Inflammatory macrophage treated with lipopolysaccharide for 4 hours (primary cell): ENCODE measurements at places on chromosomes 12 and 14.
A peak's percentile ranks its signal among the peaks of the same experiment; 100 is the strongest.

DNA sequence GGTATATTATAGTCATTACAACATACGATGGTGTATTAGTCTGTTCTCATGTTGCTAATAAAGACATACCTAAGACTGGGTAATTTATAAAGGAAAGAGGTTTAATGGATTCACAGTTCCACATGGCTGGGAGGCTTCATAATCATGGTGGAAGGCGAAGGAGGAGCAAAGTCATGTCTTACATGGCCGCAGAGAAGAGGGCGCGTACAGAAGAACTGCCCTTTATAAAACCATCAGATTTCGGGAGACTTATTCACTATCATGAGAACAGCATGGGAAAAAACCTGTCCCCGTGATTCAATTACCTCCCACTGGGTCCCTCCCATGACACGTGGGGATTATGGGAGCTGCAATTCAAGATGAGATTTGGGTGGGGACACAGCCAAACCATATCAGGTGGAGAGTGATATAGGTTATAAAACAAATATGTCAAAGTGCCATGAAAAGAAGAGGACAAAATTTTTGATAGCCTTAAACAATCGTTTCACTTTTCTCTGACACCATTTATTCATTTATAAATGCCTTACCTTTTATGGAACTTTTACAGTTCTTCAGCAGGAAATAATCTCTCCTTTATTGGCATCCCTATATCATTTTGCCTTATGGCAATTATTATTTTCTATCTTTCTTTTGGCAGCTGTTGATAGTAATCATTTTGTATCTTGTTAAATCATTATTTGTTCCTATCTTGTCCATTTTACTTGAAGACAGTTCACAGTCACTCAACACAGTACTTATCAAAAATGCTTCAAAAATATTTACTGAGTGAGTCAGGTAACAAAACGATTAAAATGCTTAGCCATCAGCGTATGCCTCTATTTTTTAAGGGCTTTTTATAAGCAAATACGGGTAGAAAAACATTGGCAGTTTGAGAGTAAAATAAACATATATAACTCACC lies 196.0 kb downstream of the RAD51B start:
- DNase-seq, result no peak

DNA sequence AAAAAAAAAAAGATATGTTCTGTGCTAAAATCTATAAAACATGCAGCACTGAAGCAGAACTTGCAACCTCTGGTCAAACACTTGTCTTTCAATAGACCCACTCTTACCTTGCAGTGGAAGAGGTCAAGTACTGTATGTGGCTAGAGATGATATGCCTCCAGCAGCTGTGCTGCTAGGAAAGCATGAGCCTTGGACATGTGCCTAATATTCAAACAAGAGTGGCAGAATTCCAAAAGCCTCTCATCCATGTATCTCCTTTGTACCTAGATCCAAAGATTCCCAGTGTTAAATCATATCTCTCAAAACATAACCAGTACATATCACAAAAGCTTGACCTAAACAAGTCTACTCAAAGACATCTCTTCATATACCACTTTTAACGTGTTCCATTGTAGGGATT lies 105.0 kb upstream of the CPNE8 start:
- no peak for DNase-seq

DNA sequence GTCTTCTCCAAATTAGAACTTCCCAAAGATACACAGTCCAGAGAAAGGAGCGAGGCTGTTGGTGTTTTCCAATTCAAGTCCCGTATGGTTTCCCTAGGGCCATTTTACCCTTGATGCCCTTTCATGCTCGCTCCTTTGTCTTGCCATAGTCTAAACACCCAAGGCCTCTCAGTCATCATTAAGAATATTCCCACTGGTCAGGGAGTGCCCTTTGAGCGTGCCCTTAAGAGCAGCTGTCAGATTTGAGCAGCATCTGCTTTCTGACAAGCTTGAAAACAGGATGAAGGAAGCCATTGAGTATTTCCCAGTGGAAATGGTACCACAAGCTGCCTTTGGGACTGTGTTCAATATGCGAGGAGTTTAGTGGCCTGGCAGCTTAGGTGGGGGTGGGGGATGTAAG lies 10.4 kb upstream of the GALNT16 start:
- DNase-seq, result no peak

DNA sequence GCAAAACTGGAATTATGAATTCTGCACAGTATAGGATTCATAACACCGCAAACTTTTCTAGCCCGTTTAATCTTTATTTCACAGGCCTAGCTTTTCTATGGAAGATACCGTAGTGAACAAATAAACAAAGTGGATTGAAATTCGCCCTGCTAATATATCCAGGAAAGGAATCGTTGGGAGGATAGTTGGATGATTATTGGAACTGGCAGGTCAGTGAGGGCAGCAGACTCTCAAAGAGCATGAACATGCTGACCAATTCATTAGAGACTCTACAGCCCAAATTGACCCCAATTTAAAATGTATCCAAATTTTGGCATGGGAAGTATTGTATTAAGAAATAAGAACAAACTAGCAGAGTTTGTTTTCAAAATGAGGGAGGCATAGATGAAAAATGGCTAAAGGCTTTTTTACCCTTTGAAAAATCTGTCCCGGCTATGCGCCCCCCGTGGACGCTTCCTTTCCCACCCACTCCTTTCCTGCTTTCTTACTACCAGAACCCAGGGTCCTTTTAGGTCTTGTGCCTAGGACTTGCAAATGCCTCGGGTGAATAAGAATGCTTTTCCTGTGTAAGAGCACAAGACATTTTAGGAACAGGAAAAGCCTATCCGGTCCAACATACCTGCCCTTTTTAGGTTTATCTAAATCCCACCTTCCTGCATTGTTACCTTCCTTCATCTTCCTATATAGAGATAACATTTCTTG lies 84.6 kb upstream of the PTPRB start:
- DNase-seq, result no peak

DNA sequence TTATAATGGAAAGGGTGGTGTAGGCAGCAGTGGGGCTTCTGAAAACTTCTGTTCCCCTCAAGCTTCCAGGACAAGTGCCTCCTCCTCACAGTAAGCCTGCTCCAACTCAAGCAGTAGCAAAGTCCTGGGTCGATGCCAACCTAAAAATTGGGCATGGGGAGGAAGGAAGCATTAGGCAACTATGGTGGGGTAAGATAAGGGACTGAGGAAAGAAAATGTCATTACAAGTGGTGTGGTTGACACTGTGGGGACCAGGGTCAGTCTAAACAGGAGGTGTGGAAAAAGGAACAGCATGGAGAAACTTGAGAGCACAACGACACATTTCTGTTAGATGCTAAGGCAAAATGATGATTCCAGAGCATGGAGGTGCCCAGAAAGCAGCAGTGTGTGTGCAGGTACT lies 34.9 kb downstream of the WIF1 start:
- no peak for DNase-seq

DNA sequence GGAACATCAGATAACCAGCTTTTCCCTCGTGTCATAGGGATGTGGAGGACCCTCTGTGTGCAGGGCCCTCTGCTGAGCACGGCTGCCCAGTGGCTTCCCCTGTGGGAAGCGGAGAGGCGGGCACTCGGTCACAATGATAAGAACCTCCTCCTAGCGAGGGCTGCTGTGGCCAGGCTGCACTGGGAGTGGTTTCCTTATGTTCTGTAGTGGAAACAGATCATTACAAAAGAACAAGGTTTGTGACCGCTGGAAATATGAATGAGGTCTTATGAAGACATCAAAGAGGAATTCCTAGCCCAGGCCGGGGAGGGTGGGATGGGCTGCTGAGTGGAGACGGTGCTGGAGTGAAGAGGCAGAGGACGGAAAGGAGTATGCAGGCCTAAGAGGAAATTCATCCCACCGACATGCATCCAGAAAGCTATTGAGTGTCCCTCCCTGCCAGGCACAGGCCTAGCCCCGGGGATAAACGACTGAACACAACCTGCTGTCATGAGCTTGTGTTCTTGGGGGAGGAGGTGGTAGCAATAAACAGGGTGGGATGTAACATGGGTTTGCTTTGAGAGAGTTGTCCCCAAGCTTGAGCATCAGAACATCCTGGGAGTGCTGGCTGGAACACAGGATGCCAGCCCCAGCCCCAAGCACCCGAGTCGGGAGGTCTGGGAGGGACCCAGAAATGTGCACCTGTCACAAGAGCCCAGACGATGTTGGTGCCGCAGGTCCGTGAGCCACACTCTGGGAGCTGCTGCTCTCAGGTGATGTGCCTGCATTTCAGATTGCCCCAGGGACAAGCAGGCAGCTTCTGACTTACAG lies 37.5 kb downstream of the FZD10 start:
- no peak for DNase-seq

DNA sequence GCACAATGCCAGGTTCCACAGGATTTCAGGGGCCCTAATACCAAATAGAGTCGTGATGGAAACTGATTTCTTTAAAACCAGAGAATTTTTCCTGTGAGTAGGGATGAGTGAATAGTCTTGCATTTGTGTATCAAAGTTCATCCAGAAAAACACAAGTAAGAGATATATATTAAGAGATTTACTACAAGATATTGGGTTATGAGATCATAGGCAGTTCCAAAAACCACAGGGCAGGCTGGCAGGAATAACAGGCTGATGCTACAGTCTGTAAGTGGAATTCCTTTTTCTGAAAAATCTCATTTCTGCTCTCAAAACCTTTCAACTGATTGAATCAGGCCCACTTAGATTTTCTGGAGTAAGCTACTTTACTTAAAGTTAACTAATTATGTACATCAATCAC lies 1756.2 kb upstream of the SEL1L start:
- DNase-seq, result no peak

- peak; percentile 64 for DNase-seq
These were observed 9.7 kb upstream of the PLBD1 start for GRCh38 chr12:14577344-14577743.

DNA sequence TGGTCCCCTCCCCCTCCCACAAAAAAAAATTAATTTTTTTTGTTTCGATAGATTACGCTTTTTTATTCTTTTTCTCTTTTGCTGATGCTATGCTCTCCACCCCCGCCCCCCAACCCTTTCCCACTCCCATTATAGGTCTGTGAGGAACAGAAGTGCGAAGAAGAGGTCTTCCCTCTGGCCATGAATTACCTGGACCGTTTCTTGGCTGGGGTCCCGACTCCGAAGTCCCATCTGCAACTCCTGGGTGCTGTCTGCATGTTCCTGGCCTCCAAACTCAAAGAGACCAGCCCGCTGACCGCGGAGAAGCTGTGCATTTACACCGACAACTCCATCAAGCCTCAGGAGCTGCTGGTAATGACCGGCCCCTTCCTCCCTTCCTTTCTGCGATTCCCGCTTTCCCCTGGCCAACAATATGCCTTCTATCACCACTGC lies 2.3 kb downstream of the CCND2 start:
- no peak for DNase-seq

- no peak for DNase-seq
These were observed 77.4 kb downstream of the SCARB1 start for GRCh38 chr12:124786061-124786964.

DNA sequence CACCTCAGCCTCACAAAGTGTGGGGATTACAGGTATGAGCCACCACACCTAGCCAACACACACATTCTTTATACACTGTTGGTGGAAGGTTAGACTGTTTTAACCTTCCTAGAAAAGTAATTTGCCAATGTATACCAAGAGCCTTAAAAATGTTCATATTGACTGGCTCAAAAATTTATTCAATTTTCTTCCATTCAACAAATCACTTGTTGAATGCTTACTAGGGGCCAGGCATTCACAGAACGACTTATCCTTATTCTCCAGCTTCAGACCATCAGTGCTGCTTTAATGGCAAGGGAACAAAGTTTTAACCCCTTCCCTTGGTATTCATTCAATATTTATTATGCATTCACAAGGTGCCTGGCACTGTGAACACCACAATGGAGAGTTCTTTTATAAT lies 3.0 kb downstream of the NR2C1 start:
- no peak for DNase-seq

GRCh38 chr14:59631237-59631636 lies 54.6 kb upstream of the CCDC175 start:
- DNase-seq, result peak; percentile 4

DNA sequence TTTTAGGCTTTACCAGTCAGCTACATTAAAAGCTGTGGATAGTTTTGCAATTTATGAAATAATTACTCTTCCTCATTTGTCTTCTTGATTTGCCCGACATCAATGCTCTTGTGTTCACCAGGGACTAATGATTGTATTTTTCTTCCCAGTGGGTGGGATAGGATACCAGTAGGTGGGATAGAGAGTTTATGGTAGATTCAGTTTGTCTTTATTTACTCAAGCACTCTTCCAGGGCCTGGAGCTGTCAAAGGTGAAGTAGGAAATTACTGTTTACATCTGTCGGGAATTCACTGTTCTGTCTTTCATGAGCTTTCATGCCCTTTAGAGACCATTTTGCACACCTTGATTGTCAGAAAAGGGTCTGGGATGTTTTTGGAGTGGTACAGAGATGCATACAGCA lies 36.6 kb downstream of the ETV6 start:
- DNase-seq, result peak; percentile 33

DNA sequence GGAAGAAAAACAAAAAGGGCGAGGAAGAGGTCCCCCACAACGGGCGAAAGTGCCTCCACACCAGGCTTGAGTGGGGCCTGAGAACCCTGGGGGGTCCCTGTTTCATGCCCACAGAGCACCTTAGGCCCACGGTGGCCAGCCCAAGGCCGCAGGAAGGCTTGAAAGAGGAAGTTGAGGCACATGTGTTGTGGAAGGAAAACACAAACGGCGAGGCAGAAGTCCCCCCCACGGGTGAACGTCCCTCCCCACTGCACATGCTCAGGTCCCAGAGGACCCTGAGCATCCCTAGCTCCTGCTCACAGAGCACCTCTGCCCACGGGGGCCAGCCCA lies 371.5 kb downstream of the ALG10 start:
- no peak for DNase-seq

GRCh38 chr12:10025236-10025635 lies 5.2 kb upstream of the CLEC9A start:
- peak; percentile 54 for DNase-seq

- no peak for DNase-seq
These were observed 270.8 kb upstream of the PPFIA2 start for GRCh38 chr12:82029936-82030335.

- no peak for DNase-seq
These were observed 145.4 kb downstream of the C12orf50 start for GRCh38 chr12:87883806-87884205.

DNA sequence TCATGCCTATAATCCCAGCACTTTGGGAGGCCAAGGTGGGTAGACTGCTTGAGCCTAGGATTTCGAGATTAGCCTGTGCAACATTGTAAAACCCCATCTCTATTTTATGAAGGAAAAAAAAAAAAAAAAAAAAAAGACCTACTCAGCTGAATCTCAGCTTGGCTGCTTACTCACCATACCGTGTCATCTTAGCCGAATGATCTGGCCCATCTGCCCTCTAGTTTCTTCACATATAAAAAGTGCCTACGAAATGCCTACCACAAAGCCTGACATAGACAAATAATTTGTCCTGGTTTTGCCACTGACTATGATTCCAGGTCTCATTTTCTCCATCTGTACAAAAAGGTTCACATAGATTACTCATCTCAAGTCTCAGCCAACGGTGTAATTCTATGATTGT lies 10.1 kb downstream of the DIABLO start:
- DNase-seq, result peak; percentile 21
